Thymus (tissue), 14 donors: ENCODE measurements at places on chromosomes 12 and 14. TPM values are rescaled to one million over a fixed set of nuclear protein-coding genes. Genes with fewer than 3 reads are reported as not detected.

DNA sequence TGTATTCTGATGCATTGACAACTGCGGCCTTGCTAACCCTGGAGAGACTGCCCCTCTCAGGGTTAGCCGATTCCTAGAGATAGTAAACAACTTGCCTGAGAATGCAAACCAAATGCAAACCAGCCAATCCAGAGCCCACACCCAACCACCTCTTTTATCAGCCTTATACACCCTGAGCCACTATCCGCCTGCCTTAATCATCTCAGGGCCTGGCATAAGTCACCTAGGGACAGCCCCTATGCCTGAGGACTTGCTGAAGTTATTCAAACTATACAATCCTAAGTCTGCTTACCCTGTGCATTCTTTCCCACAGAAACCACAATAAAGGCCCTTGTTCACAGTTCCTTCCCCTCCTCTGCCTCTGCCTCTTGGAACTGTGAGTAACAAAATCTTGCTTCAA, 177.2 kb downstream of the KCNA5 start:
- no peaks in the 10 kb centered on the region for H3K36me3 ChIP-seq
- no peaks in the 10 kb centered on the region for H3K27me3 ChIP-seq
- H3K4me1 ChIP-seq = no peaks in the 10 kb centered on the region
- no peak overlapping the region for H3K4me3 ChIP-seq

DNA sequence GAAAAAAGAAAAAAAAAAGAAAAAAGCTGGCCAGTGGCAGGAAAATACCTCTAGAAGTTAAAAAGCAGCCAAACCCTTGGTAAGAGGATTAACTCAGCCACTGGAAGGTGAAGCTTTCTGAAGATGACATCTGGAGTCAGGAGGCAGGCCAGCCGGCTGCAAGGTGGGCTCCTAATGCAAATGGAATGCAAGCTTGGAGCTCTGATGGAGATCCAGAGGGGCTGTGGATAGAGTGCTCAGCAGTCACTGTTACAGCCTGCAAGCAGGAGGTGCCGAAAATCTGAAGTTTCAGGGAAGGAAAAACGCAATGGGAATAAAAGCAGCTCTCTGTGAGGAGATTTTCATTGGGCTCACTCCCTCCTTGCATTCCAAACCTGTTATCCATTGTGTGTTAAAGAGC, 41.0 kb downstream of the GSC start:
- no peak for DNase-seq
- no peak overlapping the region for H3K4me3 ChIP-seq
- H3K36me3 ChIP-seq = no peaks in the 10 kb centered on the region

DNA sequence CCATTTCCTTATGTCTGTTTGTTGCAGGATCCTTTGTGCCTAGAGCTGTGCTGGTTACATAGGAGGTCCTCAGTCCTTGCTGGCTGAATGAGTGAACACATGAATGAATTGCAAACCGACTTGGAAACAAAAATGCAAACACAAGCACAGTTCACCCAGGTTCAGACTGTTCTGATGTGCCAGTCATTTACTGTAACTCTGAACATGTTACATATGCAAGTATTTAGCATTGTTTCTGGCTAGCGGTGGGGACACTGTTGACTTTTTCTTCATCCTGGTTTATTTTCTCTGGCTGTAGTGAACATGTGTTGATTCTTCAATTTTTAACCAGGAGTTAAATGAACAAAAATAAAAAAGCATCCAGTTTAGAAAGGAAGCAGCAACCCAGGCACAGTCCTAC, 33.4 kb downstream of the TSPAN9 start:
- DNase-seq = no peak
- no peaks in the 10 kb centered on the region for H3K36me3 ChIP-seq
- no peaks in the 10 kb centered on the region for H3K4me1 ChIP-seq
- H3K27ac ChIP-seq = no peak overlapping the region

- no peak overlapping the region for H3K4me3 ChIP-seq
- H3K4me1 ChIP-seq = no peaks in the 10 kb centered on the region
- DNase-seq = no peak
- H3K36me3 ChIP-seq = no peaks in the 10 kb centered on the region
- no peak overlapping the region for H3K27ac ChIP-seq
Observed at GRCh38 chr12:38813923-38814322, 91.5 kb downstream of the CPNE8 start.

GRCh38 chr12:15534322-15534721, 212.0 kb downstream of the PTPRO start:
- H3K27me3 ChIP-seq = no peaks in the 10 kb centered on the region
- H3K36me3 ChIP-seq = no peaks in the 10 kb centered on the region
- peak; percentile 43 for DNase-seq
- no peak overlapping the region for H3K27ac ChIP-seq

DNA sequence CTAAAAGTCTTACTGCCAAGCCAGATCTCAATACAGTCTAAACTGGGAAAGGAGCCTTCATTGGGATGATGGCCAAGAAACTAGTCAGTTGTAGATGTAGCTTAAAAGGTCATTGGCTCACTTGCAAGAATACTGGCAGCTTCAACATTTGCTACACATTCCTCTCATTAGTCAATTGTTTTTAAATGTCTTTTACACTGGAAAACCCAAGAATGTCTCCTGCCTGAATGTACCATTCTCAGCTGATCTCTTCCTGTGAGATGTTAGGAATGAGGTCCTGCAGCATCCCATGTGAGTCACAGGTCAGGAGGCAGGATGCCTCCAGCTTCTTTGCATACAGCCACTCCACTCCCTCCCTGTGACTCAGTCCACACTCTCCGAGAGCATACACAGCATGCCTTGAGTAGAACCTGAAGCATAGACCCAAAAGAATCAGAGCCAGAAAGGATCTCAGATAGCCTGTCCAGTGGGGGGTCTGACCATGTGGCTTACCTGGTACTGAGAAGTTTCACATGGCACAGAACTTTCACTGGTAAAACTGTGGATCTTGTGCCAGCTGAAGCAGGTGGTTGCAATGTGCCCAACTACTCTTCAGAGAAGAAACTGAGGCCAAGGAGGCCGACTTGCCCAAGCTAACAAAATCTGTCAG, 56.0 kb upstream of the HECTD1 start:
- no peak for DNase-seq
- H3K36me3 ChIP-seq = no peaks in the 10 kb centered on the region
- H3K4me3 ChIP-seq = no peak overlapping the region
- H3K4me1 ChIP-seq = no peaks in the 10 kb centered on the region

DNA sequence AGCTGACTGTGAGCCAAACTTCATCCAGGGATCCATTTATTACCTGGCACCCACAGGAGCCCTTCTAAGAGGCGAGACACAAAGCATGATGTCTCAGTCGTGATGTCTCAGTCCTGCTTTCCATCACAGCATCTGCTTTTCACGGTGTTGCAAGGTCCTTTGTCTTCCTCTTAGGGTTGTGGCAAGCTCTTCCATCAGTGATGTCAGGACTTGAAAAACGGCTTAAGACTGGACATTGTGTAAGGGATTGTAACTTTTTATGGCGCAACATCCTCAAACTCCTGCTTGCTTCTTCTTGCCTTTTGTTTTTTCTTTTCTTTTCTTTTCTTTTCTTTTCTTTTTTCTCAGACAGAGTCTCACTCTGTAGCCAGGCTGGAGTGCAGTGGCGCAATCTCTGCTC, 586.5 kb upstream of the TMEM132C start:
- no peak overlapping the region for H3K27ac ChIP-seq
- H3K4me1 ChIP-seq = no peaks in the 10 kb centered on the region
- no peak for DNase-seq
- H3K4me3 ChIP-seq = no peak overlapping the region

DNA sequence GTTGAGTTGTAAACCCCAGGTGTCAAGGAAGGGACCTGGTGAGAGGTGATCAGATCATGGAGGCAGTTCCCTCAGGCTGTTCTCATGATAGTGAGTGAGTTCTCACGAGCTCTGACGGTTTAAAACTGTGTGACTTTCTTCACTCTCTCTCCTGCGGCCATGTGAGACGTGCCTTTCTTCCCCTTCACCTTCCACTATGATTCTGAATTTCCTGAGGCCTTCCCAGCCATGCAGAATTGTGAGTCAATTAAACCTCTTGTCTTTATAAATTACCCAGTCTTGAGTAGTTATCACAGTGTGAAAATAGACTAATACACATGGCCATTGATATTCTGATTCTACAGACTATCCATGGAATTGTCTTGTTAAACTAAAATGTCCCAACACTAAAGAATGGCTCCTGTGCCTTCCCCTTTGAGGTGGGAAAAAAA, 85.6 kb downstream of the SLC2A13 start:
- H3K27ac ChIP-seq = no peak overlapping the region
- no peaks in the 10 kb centered on the region for H3K4me1 ChIP-seq
- H3K36me3 ChIP-seq = no peaks in the 10 kb centered on the region
- DNase-seq = no peak
- H3K4me3 ChIP-seq = no peak overlapping the region

DNA sequence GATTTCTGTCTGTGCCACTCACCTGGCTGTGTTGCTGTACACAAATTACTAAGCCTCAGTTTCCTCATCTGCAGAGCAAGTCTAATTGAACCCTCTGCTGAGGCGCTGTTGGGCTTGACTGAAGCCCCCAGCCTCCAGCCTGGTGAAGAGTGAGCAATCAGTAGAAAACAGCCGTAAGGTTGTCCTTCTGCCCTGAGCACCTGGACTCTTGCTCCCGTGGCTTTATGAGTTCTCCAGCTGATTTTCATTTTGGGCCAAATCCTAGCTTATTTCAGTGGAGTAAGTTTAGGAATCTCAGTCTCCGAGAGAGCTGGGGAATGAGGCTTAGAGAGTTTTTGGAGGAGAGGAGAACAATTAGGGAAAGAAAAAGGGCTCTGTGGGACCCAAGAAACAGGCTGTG, 133.9 kb upstream of the EVL start:
- no peak for DNase-seq
- no peaks in the 10 kb centered on the region for H3K27me3 ChIP-seq
- H3K27ac ChIP-seq = no peak overlapping the region
- no peaks in the 10 kb centered on the region for H3K4me1 ChIP-seq
- H3K36me3 ChIP-seq = no peaks in the 10 kb centered on the region
- H3K4me3 ChIP-seq = no peak overlapping the region

DNA sequence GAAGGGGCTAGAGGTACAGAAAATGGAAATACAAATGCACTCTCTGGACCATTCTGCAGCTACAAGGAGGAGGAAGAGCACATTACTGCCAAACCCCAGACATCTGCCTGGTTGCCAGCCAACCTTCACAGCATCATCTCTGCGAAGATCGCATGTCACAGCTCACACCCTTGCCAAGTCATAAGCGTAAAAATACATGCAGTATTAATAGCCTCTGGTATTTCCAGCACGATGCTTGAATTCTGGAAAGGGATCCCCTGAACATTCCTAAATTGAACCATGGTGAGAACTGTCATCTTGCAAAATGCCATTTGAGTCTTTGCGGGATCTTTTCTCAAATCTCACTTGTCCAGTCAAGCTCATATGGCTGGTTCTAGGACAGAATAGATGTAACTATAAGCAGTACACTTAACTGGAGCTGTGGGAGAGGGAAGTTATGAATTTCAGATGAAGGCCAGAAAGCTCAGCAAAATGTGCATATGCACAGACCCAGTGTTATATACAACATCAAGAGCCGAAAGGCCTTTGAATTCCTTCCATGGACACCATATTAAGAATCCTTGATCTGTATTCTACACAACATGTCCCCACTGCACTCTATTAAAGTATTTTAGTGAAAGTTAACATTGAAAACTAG, 211.6 kb downstream of the DUSP6 start:
- DNase-seq = no peak
- H3K4me3 ChIP-seq = no peak overlapping the region
- H3K27me3 ChIP-seq = no peaks in the 10 kb centered on the region
- no peaks in the 10 kb centered on the region for H3K4me1 ChIP-seq
- H3K27ac ChIP-seq = no peak overlapping the region

DNA sequence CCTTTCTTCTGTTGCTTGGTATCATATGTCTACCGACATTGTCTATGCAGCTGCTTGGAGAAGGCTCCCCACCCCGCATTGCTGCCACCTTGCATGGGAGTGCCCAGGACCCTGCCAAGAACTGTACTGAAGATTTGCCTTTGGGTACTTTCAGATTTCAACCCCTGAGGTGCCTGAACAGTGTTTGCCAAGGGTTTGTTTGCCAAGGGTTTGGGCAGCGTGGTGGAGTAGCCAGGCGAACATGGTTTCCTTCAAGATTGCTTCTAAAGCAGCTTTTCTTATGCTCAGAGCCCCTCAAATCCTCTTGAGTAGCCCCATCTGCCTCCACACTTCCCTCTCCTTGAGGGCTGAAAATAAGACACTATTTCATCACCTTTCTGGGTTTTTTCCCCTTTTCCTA, 25.3 kb upstream of the CRY1 start:
- DNase-seq = no peak
- H3K27me3 ChIP-seq = peaks cover 4% of the 10 kb centered on the region
- no peak overlapping the region for H3K4me3 ChIP-seq

GRCh38 chr12:50955697-50956096, 3.4 kb downstream of the HIGD1C start:
- H3K4me1 ChIP-seq = peaks cover 8% of the 10 kb centered on the region
- H3K36me3 ChIP-seq = no peaks in the 10 kb centered on the region
- H3K4me3 ChIP-seq = no peak overlapping the region
- DNase-seq = no peak

- no peak overlapping the region for H3K4me3 ChIP-seq
- H3K4me1 ChIP-seq = peaks cover 7% of the 10 kb centered on the region
- no peaks in the 10 kb centered on the region for H3K27me3 ChIP-seq
- no peaks in the 10 kb centered on the region for H3K36me3 ChIP-seq
Observed at GRCh38 chr12:124893792-124894516, 20.5 kb downstream of the UBC start.

- no peak overlapping the region for H3K27ac ChIP-seq
- no peaks in the 10 kb centered on the region for H3K4me1 ChIP-seq
- H3K36me3 ChIP-seq = no peaks in the 10 kb centered on the region
- DNase-seq = no peak
- H3K27me3 ChIP-seq = no peaks in the 10 kb centered on the region
- H3K4me3 ChIP-seq = no peak overlapping the region
Observed at GRCh38 chr12:90124289-90124688, 415.7 kb upstream of the ATP2B1 start.

DNA sequence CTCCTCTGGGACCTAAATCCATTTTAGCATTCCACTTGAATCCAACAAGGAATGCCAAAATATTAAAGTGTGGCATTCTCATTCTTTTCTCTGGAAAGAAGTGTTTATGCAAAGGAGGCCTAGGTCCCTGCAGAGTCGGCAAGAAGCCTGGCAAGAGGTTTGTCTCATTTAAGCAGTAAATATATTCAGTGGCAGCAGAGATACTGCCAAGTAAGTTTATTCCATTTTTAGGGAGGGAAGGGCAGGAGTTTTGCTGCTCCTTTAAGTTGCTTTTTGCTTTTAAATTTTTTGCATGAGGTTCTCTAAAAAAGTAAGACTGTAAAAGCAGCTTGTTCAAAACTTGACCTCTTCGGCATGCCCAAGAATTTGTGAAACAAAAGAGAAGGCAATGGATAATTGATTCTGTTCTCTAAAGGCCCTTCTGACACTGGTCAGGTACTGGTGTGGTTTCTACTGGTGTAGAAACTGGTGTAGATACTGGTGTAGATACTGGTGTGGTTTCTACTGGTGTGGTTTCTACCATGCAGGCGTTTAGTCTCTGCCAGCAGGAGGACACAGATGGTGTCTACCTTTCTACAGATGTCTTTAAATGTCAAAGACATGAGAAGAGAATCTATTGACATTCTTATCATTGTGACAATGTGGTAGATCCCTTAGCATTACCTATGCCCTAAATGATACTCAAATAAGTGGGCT, 107.3 kb downstream of the SAMD4A start:
- H3K4me3 ChIP-seq = no peak overlapping the region
- no peaks in the 10 kb centered on the region for H3K27me3 ChIP-seq
- DNase-seq = no peak
- H3K4me1 ChIP-seq = peaks cover 3% of the 10 kb centered on the region

KRT72 gene
- 0.33 TPM for total RNA-seq

TMEM120B gene
- total RNA-seq = 2.4 TPM

METTL17 gene
- total RNA-seq = 64.2 TPM

CCND2 gene
- 53.6 TPM for total RNA-seq

GPR137C gene
- 0.52 TPM for total RNA-seq

MEG3 gene
- 12.6 TPM for total RNA-seq

KRT85 gene
- 0.24 TPM for total RNA-seq
